ENCODE measurements at places on chromosomes 3 and 15.

DNA sequence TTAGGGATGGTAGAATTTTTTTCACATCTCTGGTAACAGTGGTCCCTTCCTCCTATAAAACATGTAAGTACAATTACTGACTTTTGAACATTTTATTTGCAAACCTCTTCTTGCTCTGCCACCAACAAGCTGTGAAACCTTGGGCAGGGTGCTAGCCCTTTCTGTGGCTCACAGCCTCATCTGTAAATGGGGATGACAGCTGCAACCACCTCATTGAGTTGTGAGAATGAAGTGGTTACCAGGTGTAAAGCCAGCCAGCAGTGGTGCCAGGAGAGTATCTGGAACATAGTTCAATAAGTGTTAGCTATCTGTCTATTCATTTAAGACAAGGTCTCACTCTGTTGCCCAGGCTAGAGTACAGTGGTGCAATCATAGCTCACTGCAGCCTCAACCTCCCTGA lies 278.1 kb downstream of the ERC2 start:
- DNase-seq: no peak

- peak; percentile 23 for DNase-seq
Measured at GRCh38 chr3:85567071-85567676, 608.4 kb downstream of the CADM2 start.

- no peak for DNase-seq
Measured at GRCh38 chr3:32181365-32181764, 57.1 kb upstream of the CMTM8 start.

GRCh38 chr3:83946049-83946448 lies 1012.7 kb upstream of the CADM2 start:
- no peak for DNase-seq

DNA sequence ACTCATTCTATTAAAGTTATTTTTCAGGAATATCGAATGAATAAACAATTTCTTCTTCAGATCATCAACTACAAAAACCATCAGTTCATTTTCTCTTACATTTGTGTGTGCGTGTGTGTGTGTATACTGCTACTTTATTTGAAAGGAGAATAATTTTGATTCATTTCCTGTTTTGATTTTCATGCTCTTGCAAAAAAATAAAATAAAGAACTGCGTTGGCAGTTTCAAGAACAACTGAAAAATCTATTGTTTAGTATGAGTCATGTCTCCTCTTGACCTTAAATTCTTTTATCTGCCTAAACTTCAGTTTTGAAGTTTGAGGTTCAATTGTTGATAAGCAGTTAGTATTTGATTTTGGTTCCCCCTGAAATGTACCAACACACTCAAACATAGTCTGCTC lies 540.8 kb downstream of the FGF12 start:
- DNase-seq: no peak

GRCh38 chr15:61682891-61683735 lies 377.1 kb downstream of the VPS13C start:
- DNase-seq: no peak

DNA sequence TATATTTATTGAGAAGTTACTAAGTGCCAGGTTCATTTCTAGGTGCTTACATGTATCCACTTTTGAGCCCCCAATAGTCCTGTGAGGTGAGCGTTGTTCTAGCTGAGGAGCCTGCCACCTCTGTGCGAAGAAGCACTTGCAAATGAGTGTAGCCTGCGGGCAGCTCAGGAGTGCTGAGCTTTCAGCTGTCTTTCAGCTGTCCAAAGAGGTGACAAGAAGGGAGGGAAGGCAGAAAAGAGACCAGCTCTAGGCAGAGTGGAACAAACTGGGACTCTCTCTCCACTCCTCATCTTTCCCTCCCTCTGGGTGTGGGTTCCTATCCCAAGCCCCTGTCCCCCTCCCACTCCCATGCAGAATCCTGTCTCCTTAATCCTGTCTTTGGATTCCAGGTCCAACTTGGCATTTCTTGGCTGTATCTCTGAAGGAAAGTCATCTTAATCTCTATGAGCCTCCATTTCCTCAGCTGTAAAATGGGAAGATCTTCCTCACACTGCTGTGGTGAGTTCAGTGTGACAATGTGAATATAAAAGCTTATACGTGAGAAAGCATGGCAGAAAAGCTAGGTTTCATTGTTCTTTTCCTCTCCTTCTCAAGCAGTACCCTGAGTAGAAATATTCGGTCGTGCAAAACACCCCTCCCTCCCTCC lies 6.7 kb upstream of the SRP14 start:
- DNase-seq: no peak

DNA sequence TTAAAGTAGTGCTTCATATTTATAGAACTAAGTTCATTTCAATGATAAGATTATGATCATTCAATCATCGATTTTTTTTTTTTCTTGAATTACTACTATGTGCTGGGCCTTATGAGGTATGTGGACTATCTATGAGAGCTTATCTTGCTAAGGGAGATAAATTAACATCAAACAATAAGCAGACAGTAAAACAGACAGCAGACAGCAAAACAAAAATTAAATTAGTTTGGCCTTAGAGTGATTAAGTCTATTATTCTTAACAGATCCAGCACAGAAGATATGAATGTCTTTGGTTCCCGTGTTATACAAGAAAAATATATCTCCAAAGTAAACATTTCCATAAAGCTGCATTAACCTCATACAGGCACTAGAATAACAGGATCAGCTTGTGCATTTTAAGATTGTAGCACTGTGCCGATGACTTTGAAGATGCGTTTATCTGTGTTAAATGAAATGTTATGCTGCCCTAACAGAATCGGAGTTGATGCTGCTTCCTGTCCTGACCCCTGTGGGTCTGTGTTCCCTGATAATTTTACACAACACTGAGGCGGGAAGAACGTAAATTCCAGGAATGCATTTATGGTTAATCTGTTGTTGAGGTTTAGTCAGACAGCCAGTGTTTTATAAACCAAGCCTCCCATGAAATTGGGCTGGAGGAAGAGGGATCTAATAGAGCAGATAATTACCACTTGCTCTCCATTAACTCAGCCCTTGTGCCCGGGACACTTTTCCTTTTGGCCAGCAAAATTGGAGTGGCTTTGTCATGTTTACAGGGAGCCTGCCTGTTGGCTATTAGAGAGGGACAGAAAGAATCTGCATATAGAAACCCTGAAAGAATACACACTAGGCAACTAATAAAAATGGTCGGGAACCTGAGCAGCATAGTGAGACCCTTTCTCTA lies 80.8 kb downstream of the GHSR start:
- no peak for DNase-seq

DNA sequence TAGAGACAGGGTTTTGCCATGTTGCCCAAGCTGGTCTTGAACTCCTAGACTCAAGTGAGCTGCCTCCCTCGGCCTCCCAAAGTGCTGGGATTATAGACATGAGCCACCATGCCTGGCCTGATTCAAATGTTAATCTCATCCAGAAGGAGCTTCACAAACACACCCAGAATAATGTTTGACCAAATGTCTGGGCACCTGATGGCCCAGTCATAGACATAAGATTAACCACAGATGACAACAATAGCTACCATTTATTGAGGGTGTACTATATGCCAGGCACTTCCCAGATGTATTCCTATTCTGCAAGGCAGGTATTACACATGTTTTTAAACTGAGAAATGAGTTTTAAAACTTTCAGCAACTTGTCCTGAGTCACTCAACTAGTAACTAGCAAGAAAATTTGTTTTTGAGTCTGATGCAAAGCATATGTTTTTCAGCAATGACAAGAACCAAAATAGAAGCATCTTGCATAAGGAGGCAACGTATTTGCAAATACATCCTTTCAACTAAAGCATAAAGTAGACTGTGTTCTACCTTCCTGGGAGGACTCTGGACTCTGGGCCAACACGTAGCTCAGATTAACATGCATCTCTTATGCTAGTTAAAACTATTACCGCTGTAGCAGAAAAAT lies 8.1 kb upstream of the SPG21 start:
- no peak for DNase-seq

DNA sequence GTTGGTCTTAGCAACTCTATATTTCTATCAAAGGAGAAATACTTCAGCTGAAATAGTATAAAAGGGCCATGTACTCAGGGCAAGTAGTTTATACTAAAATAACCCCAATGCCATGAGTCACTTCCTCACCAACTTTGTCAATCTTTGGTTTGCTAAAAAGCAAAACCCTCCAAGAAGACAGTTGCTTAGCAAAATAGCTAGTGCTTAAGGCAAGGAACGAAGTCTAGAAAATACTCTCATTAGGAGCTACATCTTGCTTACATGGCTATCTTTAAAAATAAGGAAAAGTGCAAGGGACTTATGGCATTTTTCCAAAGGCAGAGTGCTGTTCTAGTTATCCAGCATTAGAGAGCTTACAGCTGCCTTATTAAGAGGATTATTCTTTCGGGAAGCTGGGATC lies 28.4 kb downstream of the P3H2 start:
- DNase-seq: no peak

- DNase-seq: no peak
Measured at GRCh38 chr3:2158828-2159227, 60.2 kb downstream of the CNTN4 start.

GRCh38 chr3:124587053-124587408 lies 143.2 kb upstream of the UMPS start:
- DNase-seq: no peak

DNA sequence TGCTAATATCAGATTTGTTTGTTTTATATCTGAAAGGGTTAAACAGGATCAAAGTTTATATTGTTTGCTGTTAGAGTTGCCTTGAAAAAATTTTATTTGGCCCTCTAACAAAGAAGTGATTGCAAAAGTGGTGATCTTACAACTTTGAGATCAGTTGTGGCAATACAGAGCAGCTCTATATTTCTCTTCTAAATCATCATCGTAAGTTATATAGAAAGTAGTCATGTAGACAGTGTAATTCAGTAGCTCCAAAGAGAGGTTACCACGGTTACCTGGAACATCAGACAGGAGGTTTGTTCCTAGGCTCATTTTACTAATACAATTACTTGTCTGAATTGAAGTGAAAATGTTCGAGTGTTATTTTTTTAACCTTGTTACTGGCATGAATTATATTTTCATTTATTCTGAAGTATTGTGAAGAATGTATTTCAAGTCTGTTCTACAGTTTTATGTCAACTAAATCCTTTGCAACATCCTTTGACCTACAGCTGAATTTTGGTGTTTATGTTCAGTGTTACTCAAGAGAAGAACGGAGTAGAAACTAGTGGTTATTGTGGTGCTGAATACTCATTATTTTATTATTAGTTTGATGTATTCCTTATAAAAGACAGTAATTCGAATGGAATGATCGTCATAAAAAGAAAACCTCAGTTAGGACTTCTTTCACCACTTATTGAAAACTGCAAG lies 214.2 kb downstream of the NAALADL2 start:
- no peak for DNase-seq

- DNase-seq: no peak
Measured at GRCh38 chr3:11638495-11639358, 5.0 kb downstream of the VGLL4 start.

DNA sequence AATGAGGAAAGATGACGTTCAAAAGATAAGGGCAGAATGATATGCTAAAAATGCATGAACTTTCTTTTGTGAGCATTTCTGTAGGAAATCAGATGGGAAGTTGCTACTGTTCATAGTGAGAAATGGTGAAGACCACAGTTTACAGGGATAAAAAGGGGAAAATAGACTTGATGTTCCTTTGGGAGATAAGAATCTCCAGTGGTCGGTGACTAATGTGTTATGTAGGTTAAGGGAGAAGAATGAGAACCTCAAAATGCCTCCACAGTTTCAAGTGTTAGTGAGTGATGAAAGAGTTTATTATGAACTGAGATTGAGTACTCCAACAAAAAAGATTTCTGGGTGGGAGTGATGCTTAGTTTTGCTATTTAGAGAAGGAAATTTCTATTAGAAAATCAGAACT lies 247.2 kb downstream of the LSAMP start:
- no peak for DNase-seq

DNA sequence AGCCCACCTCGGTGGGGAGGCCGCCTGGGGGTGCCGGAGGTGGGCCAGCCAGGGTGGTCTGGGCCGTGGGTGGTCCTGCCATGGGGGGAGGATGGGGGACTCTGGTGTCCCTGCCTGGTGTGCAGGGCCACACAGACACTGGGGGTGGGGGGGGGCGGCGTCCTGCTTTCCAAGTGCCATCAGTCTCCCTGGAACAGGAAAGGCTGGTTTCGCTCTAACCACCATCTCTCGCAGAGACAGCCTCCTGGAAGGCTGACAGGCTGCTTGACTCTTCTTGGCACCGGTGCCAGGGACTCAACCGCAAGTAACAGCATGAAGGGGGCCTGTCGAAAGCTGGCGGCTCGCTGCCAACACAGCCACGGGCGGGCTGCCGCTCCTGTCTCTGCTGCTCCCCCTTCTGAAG lies 40.3 kb downstream of the RGMA start:
- DNase-seq: no peak
